Stimulated activated CD4-positive, alpha-beta T cell treated with anti-CD3 and anti-CD28 coated beads, Interleukin-1b, Interleukin-23, amount 100 ng/mL, for 24 hours (primary cell): ENCODE measurements at places on chromosomes 4 and X.

- no peak for DNase-seq
Measured at GRCh38 chr4:39029752-39030694, 2.2 kb downstream of the TMEM156 start.

- no peak for DNase-seq
Measured at GRCh38 chr4:41346306-41347061, 89.8 kb downstream of the UCHL1 start.

- DNase-seq = no peak
Measured at GRCh38 chrX:71239781-71240180, 14.2 kb downstream of the ZMYM3 start.

- no peak for DNase-seq
Measured at GRCh38 chrX:150635952-150636351, 57.2 kb upstream of the MTMR1 start.

- no peak for DNase-seq
Measured at GRCh38 chr4:81032771-81033684, 2.5 kb downstream of the BMP3 start.

DNA sequence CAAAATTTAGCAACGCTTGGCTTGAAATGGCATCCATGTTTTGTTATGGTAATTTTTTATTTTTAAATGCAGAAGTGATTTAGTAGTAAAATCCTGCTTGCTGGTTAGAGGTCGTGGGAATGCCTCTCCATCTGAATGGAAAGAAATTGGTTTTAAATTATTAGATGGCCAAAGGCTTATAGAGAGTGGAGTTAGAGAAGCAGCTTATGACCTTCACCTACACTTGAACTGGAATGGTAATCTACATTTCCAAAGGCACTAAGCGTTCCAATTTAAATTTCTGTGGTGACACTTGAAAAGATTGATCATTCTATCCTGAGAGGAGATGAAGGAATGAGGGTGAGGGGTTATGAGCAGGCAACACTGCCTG is 280.7 kb downstream of the RAPGEF2 start:
- no peak for DNase-seq

- no peak for DNase-seq
Measured at GRCh38 chr4:168837922-168838321, 172.1 kb downstream of the CBR4 start.

DNA sequence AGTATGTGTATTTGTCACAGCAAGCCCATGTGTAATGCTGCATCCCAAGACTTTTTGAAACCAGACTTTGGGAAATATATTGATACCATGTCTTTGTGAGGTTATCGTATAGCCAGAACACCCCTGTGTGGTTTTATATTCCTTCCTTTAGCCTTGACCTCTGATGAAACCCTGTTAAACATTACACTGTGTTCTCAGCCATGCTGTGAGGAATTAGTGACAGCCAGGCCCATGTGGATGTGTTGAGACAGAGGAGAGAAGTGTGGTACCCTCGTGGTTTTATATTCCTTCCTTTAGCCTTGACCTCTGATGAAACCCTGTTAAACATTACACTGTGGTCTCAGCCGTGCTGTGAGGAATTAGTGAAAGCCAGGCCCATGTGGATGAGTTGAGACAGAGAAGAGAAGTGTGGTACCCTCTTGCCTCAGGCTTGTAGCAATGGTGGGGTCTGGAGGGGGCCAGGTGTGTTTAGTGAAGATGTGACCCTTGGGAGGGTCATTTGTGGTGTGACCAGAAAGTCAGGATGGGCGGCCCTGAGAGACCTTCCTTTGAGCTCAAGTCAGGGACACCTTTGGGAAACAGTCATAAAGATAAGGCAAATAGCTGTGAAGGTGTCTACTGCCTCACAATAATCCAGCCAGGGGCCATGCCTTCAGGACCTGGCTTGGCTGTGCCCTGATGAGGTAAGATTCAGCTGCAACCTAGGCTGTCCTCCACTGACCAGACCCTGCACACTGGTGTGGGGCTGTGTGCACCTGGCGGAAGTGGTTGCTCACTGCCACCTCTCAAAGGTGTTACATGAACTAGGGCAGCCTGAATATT is 110.0 kb downstream of the IRF2 start:
- no peak for DNase-seq

- no peak for DNase-seq
Measured at GRCh38 chr4:70815370-70815769, 24.3 kb downstream of the GRSF1 start.

DNA sequence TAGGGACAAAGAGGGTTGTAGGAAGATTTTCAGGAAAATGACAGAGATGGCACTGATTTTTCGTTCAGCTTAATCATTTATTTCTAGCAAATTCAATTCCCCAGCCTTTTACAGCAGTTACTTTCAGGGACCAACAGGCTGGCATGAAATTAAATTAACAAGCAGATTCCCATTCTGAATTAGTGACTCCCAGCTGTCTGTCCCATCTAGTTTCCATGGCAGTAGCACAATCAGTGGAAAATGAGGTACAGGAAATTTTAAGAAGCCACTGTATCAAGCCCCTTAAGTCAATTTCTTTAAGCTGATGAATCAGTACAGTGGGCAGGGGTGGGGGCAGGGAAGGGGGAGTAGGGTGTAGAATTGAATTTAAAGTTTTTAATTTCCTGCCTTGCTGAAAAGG is 121.1 kb upstream of the TEX13C start:
- no peak for DNase-seq

GRCh38 chr4:11165052-11165451 is 263.6 kb downstream of the HS3ST1 start:
- DNase-seq = no peak

DNA sequence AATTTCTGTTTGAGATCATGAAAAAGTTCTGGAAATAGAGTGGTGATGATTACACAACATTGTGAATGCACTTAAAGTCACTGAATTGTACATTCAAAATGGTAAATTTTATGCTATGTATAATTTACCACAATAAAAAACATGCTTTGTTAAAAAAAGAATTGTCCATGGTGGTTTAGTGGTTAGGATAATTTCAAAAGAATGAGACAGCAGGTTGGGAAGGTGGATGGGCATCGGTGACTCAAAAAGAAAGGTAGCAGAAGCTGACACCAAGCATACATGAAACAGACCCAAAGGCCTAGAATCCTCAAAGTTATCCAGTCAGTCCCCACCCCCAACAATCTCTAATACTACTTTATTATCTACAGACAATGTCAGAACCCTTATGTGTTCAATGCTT is 91.1 kb downstream of the MSN start:
- no peak for DNase-seq
